ENCODE measurements at places on chromosomes 2 and 18.

GRCh38 chr18:816869-817268 lies 4.8 kb upstream of the YES1 start:
- no peak for DNase-seq

GRCh38 chr2:134206031-134206430 lies 47.8 kb upstream of the MGAT5 start:
- no peak for DNase-seq

DNA sequence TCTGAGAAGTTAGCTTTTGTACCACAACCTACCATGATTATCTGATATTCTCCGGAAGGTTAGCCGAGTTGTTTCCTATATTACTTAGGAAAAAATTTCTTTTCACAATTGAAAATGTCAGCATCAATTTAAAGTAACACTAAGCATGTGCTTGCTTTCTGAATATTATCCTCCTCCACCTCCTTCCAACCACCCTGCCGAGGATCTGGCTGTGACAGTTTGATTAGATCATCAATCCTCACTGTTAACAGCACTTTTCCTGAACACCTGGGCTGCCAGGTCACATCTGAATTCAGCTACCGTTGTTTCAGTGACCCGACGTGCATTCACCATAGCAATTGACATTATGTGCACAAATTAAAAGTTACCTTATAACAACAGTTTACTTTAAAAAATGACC lies 207.0 kb downstream of the ZNF407 start:
- DNase-seq: no peak

DNA sequence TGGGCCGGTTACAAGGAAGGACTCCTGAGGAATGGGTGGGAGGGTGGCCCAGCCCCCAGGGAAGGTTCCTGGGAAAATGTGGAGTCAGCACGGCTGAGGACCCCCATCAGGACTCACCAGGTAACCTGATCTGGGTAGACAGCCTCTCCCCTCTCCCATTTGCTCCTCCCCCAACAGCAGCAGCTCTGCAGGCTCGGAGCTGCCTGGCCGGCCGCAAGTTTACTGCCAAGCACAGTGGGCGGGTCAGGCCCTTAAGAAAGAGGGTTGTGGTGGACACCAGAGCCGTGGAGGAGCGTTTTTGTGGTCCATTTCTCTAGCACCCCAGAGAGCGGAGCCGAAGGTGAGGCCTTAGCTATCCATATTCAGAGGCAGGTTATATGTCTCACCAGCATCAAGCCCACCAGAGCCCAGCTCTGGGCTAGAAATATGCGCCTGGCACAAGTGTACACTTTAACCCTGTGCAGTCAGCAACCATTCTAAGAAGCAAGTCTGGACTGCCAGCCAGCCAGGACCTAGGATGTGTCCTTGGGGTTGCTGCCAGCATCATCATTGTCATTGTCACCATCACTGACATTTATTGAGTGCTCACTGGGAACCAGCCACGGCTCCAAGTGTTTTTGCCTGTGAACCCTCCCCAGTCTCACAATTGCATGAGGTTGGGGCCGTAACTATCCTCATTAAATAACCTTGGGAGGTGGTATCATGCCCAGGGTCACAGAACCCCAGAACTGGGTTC lies 190.1 kb downstream of the KLHL29 start:
- no peak for DNase-seq

- no peak for DNase-seq
Observed at GRCh38 chr2:206739271-206739670, 21.1 kb upstream of the DYTN start.

DNA sequence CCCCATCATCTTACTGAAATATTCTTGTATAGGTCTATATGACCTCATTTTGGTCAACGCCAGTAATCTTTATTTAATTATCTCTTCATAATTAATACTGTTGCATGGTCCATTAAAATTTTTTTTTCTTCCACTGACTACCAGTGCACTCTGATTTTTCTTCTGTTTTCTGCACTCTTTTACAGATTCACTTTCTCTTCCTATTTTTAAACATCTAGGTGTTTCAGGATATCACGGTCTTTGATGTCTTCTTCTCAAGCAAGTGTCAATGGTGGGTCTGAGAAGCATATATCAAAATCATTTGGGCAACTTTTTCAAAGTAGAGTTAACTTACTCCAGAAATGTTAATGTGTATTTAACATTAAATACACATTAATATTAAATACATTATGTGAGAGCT lies 51.4 kb downstream of the CCDC141 start:
- DNase-seq: no peak

GRCh38 chr18:34972765-34973414 lies 68.3 kb upstream of the MAPRE2 start:
- no peak for DNase-seq

DNA sequence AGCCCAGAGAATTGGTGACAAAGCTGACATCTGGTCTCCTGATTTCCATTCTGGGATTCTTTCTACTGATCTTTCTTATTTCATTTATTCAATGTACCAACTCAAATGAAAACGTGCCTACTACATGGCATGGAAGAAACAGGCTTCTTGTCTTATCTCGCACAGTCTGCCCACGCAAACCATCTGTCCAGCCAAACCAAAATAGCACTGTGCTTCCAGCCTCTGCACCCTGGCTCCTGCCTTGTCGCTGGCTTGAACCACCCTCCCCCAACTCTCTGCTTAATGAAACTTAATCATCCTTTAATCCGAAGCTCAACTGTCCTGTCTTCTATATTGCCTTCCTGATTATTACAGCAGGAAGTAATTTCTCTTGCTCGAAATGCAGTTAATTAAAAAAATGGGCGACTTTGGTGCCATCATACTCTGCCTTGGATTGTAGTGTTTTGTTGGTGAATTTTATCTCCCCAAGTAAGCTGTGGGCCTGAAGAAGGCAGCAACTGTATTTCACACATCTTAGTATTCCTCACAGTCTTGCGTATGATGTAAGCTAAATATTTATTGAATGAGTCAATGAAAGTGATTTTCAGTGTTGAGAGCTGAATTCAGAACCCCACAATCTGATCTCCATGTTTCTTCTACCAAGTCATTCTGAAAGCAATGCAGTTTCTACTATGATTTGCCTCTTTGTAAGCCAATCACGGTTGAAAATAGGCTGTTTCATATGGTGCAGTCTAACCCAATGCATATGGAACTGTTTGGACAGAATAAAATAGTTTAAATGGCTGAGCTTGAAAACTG lies 190.8 kb downstream of the TMEM247 start:
- no peak for DNase-seq

DNA sequence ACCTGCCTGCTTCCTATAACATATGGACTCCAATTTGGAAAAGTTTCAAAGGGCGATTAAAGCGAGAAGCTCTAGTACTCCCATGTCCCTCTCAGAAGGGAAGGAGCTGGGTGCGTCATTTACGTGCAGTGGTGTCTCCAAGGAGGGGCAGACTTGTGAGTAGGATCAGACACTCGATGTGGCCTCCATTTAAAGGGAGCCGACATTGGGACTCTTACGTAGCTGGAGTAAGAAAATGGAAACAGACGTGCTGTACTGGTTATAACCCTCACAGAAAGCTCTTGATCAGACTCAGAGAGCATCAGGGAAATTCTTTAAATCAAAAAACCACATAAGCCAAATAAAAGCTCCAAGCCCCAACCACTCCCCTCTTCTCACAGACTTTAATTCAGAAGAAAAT lies 198.5 kb downstream of the KLHL29 start:
- DNase-seq: no peak

GRCh38 chr18:31579375-31579774 lies 12.3 kb upstream of the TTR start:
- no peak for DNase-seq

- DNase-seq: no peak
Observed at GRCh38 chr2:179646173-179646769, 215.1 kb downstream of the ZNF385B start.

GRCh38 chr2:12755384-12755783 lies 38.6 kb downstream of the TRIB2 start:
- no peak for DNase-seq

DNA sequence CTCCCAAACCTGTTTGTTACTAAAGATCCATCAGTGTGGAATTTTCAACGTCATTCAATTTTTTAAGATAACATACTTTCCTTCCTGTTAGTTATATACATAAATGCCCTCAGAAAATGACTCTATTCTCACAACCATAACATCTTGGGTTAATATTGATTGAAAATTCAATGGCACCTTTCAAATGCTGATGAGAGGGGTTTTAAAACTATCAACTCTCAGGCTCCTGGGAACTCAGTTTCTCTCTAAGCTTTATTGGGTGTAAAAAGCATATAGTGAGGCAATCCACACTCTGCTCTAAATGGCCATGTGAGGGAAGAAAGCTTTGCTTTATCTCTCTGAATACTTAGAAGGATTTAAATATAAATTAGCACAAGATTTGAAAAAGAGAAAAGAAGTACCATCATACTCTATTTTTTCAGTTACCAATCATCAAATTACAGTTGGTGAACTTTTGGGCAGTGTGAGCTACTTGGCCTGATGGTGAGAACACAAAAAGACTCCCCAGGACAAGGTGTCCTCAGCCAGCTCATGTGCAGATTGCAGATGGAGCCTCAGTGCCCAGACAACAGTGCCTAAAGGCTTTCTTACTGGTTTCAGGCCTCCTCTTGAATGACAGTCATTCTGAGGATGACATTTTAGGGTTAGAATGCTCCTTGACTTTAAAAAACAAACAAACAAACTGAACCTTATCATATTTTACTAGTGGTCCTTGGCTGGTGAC lies 24.6 kb upstream of the CERS6 start:
- DNase-seq: no peak

DNA sequence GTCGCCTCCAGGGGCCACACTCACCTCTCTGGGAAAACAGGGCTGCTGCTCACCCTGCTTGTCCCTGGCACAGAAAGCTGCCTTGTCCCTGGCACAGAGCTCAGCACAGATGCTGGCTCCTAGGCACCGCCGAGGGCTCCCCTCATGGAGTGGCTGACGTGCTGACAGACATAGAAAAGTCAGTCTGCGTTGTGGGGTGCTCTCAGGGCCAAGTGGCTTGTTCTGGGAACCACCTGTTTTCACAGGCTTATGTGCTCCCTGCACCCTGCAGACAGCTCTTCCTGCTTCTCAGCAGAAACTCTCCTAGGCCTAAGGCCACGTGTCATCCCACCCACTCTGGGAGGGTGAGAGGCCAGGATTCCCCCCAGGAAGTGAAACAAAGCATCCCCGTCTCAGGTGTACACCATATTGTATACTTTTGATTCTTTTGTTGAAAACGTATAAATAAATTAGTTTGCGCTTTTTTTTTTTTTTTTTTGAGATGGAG lies 84.7 kb upstream of the TMEM200C start:
- DNase-seq: peak; percentile 6

- DNase-seq: no peak
Observed at GRCh38 chr18:33264566-33264965, 176.0 kb downstream of the CCDC178 start.

GRCh38 chr18:12254136-12254819 lies at the start of gene CIDEA:
Gene CIDEA, plus strand, starts transcription at chr18:12254361. Its CDS starts 23 bp downstream, at chr18:12254384.
- no peak for DNase-seq

DNA sequence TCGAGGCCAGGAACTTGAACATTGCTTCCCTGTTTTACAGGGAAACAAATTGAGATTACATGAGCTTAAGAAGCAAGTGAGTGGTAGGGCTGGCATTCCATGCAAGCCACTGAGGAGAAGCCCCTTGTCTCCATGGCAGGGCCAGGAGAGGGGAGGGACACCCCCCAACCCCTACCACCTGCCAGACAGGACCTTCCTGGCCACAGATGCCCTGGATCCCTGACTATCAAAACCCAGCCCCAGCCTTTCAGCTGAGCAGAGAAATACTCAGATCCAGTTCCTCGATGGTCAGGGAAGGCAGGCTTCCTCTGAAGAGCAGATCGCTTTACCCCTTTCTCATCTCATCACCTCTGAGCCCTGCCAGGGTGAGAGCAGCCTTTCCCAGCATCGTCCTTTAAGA lies 53.8 kb upstream of the ALPP start:
- DNase-seq: no peak

GRCh38 chr2:122451040-122451439 lies 695.6 kb downstream of the TSN start:
- no peak for DNase-seq

All from activated CD8-positive, alpha-beta T cell treated with anti-CD3 and anti-CD28 coated beads for 36 hours (primary cell).